ENCODE measurements at places on chromosomes 5 and 9. TPM values are rescaled to one million over a fixed set of nuclear protein-coding genes. Genes with fewer than 3 reads are reported as not detected.

DNA sequence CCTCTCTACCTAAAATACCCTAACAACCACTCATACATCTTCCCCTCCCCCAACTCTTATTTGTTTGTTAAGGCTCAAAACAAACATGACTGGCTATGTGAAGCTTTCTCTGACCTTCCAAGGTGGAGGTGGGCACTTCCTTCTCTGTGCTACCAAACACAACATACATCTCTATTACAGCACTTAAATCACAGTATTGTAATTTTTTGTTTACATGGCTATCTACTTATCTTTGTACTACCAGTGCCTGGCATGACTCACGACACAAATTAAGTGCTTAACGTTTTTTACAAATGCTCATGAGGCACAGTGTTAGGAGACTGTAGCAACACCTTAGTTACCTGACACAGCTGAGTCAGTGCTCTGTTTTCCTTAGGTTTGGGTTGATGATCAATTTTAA is 18.6 kb downstream of the HOMER1 start:
- DNase-seq: peak; percentile 19

DNA sequence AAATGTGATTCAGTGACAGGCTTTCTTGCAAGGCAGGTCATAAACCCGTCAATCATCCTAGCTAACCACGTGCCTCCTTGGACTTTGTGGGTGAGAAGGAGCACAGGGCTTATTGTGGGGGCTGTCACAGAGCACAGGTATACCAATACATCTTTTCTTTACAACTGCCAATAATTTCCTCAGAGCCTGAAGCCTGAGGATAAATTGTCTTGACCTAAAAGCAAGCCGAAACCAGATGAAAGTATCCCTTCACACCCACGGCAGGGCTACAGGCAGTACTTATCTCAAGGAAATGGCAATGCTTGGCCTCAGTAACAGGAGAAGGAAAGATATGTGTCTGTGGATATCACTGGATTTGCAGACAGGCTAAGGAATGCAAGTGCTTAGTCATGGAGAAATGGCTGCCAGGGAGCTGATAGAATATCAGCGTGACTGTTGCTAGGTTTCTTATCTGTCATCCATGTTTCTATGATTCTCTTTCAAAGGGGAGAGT is 90.3 kb upstream of the ZNF366 start:
- DNase-seq: peak; percentile 6

DNA sequence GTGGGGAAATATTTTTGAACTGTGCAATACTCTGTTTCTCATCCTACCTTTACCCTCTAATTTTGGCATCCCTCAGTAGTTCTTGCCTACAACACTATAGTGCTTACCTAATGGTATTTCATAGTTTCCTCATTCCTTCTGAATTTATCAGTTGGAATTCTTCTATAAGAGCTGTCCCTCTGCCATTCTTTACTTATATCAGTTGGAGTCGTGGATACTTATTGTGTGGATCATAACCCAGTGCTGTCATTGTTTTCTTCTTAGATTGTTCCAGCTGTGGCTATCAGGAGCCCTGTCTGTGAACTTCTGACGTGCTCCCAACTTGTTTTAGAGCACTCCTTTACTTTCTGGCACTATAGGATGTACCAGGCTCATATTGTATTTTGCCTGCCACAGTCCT is 146.1 kb upstream of the OTULINL start:
- DNase-seq: no peak

DNA sequence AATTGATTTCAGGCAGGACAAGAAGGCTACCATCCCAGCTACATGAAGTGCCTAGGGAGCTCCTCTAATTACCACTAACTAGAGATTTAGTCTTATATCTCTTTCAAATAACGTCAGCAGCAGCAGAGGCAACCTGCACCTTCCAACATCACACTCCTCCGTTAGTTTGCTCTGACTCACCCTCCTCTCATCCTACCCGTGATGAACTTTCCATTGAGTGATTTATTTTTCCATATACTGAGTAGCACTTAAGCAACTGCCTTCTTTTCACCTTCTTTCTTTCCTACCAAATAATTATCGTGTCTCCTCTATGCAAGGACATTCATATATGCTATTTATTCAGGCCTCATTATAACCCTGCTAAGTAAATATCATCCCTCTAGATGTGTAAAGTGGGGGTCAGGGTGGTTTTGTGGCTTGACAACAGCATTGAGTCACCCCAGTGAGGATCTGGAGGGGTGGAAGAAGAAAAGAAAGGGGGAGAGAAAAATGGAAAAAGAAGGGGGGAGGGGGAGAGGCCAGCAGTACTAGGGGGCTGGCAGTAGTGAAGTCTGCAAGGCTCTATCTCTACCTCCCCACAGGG is 64.6 kb upstream of the CAST start:
- DNase-seq: no peak

DNA sequence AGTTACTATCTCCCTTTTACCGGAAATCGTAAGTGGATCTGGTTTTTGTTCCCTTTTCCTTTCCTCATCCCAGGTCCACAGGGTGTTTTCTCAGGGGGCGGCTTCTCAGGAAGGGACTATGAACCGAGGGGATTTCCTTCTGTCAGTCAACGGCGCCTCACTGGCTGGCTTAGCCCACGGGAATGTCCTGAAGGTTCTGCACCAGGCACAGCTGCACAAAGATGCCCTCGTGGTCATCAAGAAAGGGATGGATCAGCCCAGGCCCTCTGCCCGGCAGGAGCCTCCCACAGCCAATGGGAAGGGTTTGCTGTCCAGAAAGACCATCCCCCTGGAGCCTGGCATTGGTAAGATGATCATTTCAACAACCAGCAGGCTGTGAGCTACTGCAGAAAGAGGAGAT is 75.8 kb downstream of the GOLPH3 start:
- no peak for DNase-seq

BARHL1 gene
- polyA plus RNA-seq: not detected

PCDHB16 gene
- polyA plus RNA-seq: 0.05 TPM

PCDHGA10 gene
- not detected for polyA plus RNA-seq

All from A549 (cell line).